ENCODE measurements at places on chromosomes 6 and 20.
A peak's percentile ranks its signal among the peaks of the same experiment; 100 is the strongest.

DNA sequence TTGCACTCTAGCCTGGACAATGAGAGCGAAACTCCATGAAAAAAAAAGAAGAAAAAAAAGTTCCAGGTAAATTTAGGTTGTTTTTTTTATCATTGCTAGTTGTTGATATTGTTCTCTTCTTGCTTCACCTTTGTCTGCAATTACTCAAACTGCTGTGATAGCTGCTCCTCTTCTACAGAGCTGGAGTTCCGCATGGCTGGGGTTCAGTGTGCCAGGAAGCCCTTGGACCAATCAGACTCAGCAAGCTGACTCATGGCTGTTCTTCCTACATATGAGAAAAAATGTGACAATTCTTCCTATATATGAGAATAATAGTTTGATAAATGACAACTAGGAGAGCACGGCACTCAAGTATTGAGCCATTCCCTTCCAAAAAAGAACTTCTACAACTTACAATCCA is 28.4 kb downstream of the DPPA5 start:
- DNase-seq, result no peak

DNA sequence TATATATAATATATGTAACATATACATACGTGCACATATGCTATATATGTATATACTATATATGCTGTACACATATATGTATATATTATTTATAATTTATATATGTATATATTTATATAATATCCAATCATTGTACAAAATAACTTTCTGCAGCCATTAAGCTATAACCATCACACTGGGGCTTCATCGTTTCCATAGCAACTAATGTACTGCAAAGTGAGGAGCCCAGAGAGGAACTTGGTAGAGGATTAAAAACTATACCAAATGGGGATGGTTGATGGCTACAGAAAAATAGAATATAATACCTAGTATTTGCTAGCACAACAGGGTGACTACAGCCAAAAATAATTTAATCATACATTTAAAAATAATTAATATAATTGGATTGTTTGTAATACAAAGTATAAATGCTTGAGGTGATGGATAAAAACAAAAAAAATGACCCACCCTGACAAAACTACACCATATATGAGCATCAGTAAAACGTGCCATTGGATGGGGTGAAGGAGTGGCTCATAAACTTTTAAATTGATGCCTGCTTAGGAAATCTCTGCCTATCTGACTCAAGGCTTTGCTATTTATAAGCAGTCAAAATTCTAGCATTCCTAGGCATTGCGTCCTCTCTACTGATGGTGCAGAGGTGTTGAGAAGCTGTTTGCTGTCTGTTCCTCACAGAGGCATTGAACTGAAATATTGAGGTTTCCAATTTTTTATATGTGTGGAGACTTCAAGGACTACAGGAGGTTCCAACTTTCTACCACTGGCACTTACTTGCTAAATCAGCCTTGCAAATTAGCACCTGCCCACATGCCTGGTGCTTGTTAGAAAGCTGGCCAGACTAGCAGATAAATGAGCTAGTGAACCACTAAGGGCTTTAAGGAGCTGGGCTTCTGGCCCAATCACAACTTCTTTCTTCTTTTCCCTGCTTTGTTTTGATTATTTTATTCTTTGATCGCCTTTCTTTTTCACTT is 190.1 kb downstream of the SCP2D1 start:
- DNase-seq, result no peak

GRCh38 chr6:135854799-135855198 is 3.3 kb downstream of the PDE7B start:
- no peak for DNase-seq

- DNase-seq, result no peak
Measured at GRCh38 chr6:110529355-110529754, 52.9 kb upstream of the SLC22A16 start.

- no peak for DNase-seq
Measured at GRCh38 chr6:34202329-34203201, 34.1 kb upstream of the HMGA1 start.

- DNase-seq, result no peak
Measured at GRCh38 chr6:101108286-101108685, 227.2 kb upstream of the ASCC3 start.

GRCh38 chr6:106113256-106113959 is 27.3 kb downstream of the PRDM1 start:
- no peak for DNase-seq

- no peak for DNase-seq
Measured at GRCh38 chr6:15399641-15400470, 154.0 kb downstream of the JARID2 start.

- DNase-seq, result no peak
Measured at GRCh38 chr20:54209216-54209813, 1.4 kb downstream of the PFDN4 start.

DNA sequence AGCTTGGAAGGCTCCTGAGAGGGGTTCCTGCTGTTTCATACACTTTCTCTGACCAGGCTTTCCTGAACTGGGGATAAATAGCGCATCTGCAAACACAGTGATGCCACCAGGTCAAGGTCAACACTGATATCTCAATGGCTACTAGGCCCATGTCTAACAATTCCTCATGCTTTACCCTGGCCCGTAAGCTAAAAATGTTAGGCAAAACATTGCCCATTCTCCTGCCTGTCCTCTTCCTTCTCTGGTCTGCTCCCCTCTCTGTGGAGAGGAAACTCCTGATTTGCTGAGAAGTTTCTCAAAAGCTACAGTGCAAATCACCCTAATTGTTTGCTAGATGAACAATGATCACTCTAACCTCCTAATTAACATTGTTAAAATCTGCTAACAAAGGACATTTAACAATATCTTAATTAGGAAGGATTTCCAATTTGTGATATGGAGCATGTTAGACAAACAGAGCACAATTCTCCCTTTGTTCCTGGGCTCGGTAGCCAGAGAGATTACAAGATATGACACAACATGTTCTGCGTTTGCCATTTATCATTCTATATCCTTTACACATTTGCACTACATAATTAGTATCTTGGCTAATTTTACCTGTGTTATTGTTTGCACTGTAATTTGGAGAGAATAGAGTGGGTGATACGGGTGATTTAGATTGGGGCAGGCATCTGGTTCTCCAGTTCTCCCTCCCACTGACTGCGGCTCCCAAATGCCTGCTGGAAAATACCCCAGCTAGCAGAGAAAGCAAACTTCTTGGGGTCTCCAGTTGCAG is 266.8 kb downstream of the CD83 start:
- no peak for DNase-seq

GRCh38 chr6:40460380-40460779 is 126.8 kb downstream of the LRFN2 start:
- no peak for DNase-seq

DNA sequence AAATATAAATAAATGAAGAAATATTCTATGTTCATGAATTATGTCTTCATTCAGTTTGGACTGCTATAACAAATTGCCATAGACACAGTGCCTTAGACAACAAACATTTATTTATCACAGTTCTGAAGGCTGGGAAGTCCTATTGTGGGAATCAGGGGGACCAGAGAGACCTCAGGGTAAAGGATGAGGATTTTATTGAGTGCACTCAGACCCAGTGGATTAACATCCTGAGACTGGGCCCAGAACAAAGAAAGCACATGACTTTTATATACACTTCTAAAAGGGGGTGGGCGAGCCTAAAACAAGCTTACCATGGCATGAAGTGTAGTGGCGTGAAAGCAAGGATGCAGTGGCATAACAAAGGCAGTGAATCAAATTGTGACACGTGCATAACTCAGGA is 26.9 kb upstream of the CBLN4 start:
- peak; percentile 0 for DNase-seq

- peak; percentile 80 for DNase-seq
Measured at GRCh38 chr6:16420715-16421461, 182.5 kb downstream of the GMPR start.

- no peak for DNase-seq
Measured at GRCh38 chr6:62150048-62150663, 135.9 kb downstream of the KHDRBS2 start.
